ENCODE measurements at places on chromosomes 2 and 18. TPM values are rescaled to one million over a fixed set of nuclear protein-coding genes. Genes with fewer than 3 reads are reported as not detected.

DNA sequence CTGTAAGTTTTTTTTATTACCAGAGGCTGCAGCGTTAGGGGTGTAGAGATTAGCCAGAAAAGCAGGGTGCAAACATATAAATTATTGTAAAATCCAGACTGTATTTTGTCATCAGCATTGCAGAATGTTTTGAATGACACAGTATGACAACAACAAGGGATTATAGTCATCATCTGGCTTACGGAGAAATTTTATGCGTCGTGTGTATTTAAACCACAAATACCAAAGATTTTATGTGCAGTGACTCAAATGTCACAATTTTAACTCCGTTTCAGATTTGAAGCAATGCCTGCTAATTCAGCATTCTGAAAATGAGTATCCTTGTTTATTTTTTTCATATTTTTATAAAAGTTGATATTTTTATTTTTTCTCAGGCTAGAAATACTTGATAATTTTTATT, 19.4 kb upstream of the TMX3 start:
- H3K27me3 ChIP-seq: peaks cover 17% of the 10 kb centered on the region
- DNase-seq: no peak
- no peak overlapping the region for H3K27ac ChIP-seq
- H3K36me3 ChIP-seq: no peaks in the 10 kb centered on the region
- H3K4me1 ChIP-seq: peaks cover 5% of the 10 kb centered on the region

DNA sequence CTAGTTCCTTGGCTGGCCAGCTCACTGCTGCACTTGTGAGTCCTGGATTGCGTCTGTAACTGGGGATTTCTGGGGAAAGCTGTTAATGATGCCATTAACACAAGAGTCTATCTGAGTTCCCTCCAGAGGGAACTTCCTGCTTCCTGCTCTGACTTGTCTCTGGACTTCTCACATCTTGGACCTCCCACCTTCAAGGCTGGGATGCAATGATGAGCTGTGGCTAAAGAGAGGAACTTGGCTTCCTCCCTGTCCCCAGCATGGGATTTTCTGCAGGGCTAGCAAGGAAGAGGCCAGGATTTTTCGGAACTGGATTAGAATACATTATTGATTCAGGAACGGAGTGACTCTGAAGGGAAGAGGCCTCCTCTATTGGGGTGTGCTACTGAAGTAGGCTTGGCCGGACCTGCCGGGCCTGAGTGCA, 155.5 kb downstream of the CLIP4 start:
- no peak overlapping the region for H3K27ac ChIP-seq
- H3K4me3 ChIP-seq: no peak overlapping the region
- no peaks in the 10 kb centered on the region for H3K27me3 ChIP-seq
- DNase-seq: no peak
- no peaks in the 10 kb centered on the region for H3K36me3 ChIP-seq

DNA sequence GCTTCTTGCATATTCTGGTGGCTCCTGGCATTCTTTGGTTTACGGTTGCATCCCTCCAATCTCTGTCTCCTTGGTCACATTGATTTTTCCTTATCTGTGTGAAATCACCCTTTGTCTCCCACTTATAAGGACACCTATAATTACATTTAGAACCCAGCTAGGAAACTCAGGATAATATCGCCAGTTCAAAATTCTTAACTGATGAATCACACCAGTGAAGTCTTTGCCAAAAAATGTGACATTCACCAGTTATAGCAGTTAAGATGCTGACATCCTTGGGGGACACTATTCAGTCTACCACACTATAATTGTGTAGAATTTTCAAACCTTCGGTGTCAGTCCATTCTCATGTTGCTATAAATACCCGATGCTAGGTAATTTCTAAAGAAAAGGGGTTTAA, 320.2 kb downstream of the TMX3 start:
- H3K4me3 ChIP-seq: no peak overlapping the region
- no peaks in the 10 kb centered on the region for H3K4me1 ChIP-seq
- no peak for DNase-seq
- H3K27me3 ChIP-seq: no peaks in the 10 kb centered on the region
- no peaks in the 10 kb centered on the region for H3K36me3 ChIP-seq

- H3K27ac ChIP-seq: no peak overlapping the region
- H3K4me1 ChIP-seq: peaks cover 29% of the 10 kb centered on the region
- H3K4me3 ChIP-seq: no peak overlapping the region
- DNase-seq: no peak
Measured at GRCh38 chr18:35516351-35516750, 18.6 kb upstream of the INO80C start.

DNA sequence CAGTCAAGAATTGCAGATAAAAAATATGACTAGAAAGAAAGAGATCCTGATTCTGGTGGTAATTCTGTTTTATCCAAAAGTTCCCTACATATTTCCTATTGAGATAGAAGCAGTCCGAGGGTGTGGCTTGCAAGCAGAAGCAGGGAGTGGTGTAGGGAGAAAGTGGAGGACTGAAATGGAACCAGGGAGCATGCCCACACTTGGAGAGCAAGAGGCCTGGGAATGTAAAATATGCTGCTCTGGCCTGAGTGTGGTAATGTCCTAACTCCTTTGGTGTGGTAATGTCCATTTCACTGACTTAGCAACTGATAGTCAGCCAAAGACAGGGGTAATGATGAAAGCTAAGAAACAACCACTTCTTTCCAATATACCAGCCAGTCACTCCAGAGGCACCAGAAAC, 30.1 kb upstream of the FMNL2 start:
- no peak for DNase-seq
- no peak overlapping the region for H3K4me3 ChIP-seq
- no peaks in the 10 kb centered on the region for H3K27me3 ChIP-seq
- no peaks in the 10 kb centered on the region for H3K36me3 ChIP-seq
- H3K27ac ChIP-seq: no peak overlapping the region

Gene ITGB6
- 7.8 TPM for total RNA-seq

Gene SLC14A1
- 2.4 TPM for total RNA-seq

Gene RESP18
- total RNA-seq: not detected

Measured in type B pancreatic cell (in vitro differentiated cells).